ENCODE measurements at places on chromosomes 5 and 9.

- DNase-seq = no peak
Measured at GRCh38 chr9:129525656-129526196, 95.2 kb downstream of the C9orf50 start.

- DNase-seq = no peak
Measured at GRCh38 chr5:96870094-96871026, 5.9 kb upstream of the ERAP2 start.

DNA sequence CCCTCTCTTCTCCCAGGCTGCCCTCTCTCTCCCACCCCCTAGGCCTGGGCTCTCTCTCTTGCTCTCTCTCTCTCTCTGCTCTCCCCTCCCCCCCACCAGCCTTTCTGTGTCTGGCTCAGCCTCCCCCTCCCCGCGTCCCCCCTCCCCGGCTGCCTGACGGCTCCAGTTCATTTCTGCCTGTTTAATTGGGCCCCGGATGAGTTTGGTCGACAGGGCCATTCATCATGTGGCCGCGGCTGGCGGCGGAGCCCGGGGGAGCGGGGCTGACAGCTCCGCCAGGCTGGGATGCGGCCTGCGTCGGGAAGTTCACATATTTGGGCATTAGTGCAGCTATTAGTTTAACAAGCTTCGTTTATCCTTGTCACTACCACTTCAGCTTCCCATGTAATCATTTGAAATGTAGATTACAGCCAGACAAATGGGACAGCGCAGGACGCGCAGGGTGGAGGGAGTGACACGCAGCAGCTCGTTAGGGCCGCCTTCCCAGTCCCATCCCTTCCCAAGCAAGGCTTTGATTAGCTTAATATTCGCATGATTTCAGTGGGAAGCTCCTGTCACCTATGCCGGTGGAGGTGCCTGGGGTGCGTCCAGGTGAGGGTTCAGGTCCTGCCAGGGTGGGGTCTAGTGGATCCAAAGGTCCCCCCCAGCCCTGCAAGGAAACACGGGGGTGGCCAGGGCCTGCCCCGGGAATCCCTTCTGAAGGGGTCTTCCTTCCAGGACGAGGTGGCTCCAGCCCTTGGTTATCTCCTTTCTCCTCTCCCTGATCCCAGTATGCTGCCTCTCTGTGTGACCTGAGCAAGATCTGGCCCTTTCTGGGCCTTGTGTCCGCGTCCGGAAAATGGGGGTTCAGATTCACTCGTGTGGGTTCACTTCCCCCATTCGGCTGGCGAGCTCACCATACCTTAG lies 214.8 kb downstream of the PAX5 start:
- no peak for DNase-seq

DNA sequence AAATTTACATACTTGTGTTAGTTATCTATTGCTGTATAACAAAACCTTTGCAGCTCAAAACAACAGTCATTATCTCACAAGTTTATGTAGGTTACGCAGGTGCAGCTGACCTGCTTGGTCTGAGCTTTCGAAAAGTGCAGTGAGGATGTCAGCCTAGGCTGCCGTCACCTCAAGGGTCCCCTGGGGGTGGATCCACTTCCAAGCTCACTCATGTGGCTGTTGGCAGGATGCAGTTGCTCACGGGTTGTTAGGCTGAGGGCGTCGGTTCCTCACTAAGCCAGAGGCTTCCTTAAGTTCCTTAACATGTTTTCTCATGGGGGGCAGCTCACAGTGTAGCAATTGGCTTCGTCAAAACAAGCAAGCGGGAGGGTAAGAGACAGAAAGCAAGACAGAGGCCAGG lies 139.8 kb downstream of the DOCK8 start:
- no peak for DNase-seq

DNA sequence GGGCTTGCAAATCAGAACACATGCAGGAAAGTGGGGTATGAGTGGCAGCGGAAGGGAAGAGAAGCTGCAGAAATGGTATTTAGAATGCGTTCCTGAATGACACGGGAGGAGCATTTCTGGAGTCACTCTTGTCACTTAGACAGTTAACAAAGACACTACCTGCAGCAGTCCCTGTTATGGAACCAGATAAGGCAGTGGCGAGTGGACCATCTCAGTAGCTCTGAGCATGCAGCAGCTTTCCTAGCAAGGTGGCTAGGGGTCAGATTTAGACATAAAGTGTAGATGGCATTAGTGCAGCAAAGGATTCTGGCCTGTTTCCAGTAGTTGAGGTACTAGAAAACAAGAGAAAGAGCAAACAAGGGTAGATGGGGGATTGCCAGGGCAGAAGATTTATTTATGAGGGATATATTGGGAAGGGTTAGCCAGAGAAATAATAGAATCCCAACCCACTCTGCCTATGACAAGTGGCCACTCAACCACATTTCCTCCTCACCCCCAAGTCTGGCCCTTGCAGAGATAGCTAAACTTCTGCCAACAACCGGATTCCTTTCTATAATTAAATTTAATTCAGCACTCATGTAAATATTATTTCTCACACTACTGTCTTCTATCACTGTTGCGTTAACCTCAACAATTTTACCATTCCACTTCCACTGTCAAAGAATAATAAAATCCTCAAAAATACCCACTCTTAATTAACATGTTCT lies 201.6 kb downstream of the DCP2 start:
- DNase-seq = no peak

GRCh38 chr9:123912167-123912897 lies 17.6 kb downstream of the DENND1A start:
- DNase-seq = no peak

GRCh38 chr5:81626524-81626923 lies 124.4 kb downstream of the SSBP2 start:
- DNase-seq = no peak

DNA sequence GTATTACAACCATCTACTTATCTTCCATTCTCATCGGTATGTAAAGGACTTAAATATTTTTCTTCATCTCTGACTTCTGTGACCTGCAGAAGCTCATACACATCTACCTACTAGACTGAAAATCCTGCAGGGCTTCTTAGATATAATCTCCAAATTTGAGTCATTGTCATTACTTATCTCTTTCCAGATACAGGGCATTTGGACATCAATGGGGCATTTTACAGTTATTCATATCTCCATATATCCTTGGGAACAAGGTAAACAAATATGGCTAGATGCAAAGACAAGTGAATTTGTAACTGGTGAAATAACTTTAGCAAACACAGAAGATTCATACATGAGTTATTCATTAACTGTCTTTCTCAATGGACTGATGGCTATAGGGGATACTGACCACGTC lies 37.7 kb upstream of the IL7R start:
- no peak for DNase-seq

DNA sequence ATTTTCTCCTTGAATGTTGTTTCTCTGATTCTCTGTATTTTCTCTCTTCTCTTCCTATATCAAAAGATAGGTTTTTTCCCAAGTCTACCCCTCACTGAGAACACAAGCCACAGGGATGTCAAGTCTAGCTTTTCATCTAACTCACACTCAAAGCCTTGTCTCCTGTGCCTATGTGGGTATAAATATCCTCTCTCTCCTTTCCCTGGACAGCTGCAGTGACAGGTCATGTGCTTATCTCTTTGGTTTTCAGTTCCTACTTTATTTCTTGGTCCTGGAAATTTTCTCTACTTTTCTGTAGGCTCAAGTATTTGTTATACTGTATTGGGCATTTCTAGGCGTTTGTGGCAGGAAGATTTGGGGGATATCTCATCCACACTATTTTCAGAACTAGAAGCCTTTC lies 182.4 kb upstream of the MVB12B start:
- no peak for DNase-seq

GRCh38 chr9:70444904-70445303 lies 30.4 kb upstream of the KLF9 start:
- no peak for DNase-seq

- no peak for DNase-seq
Measured at GRCh38 chr5:55905251-55905650, 54.1 kb downstream of the IL31RA start.

- DNase-seq = no peak
Measured at GRCh38 chr5:149298842-149299404, 27.3 kb downstream of the AFAP1L1 start.

GRCh38 chr9:86458191-86458855 lies 104.1 kb upstream of the TUT7 start:
- no peak for DNase-seq

DNA sequence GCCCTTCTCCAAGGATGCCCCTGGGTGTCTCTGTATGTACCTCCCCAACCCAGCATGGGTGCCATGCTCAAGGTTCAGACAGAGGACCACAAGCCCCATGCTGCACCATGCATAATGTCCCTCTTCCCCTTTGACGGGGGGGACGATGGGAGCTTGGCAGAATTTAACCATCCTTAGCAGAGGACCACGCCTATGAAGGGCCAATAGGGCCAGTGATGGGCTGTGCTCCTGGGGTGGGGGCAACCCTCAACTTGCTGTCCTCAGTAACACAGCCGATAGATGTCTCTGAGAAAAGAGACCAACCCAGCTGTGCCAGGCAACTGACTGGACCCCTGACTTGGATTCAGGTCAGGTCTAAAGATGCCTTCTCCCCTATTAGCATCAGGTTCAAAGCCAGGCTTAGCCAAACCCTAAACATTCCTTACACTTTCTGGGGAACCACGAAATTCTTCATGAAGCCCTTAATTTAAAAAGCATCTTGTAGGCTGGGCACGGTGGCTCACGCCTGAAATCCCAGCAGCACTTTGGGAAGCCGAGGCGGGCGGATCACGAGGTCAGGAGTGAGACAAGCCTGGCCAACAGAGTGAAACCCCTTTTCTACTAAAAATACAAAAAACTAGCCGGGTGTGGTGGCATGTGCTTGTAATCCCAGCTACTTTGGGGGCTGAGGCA lies 20.7 kb upstream of the JADE2 start:
- no peak for DNase-seq

- DNase-seq = no peak
Measured at GRCh38 chr5:55303238-55303690, 4.2 kb downstream of the DHX29 start.

DNA sequence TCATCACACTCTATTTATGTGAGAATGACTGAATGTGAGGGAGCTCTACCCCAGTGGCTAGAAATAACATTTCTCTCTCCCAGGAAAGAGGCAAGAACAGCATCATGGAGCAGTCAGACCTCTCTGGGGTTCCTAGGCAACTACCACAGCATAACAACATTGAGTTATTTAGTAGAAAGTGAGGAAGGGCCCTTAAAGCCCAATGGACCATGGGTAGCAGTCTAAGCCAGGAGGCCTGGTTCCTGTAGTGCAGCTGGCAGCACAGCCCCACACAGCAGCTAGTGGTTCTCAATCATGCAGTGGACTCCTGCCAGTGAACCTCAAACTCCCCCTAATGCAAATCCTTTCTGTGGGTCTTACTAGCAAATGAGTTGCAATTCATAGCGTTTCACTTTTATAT lies 55.3 kb downstream of the SPEF2 start:
- DNase-seq = no peak

DNA sequence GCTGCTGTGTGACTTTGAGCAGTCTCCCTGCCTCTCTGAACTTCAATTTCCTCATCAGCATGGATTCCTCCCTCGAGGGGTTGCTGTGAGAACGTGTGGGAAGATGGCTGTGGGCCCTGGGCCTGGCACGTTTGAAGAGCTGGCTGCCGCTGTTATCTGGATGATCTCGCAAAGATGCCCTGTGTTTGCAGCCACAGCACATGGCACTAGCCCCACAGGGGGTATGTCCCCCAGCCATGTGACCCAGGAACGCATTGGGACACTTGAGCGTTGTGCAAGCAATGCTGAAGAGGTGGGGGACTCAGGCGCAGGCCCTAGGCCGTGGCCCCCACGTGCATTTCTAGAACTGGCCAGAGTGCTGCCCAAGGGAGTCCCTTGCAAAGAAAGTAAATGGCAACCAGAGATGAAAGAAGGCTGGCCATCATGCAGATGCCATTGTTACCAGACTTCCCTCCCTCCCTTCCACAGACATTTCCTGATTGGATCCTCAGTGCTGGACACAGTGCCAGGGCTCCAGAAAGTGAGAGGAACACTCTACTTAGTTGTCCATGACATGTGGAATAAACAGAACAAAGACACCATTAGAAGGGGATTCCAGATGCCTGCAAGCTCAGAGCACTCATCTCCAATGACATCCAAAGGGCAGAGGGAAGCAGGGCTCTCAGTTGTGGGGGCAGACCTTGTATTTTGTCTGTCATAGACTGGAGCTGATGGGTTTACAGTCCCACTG lies 65.1 kb upstream of the NEURL1B start:
- no peak for DNase-seq

DNA sequence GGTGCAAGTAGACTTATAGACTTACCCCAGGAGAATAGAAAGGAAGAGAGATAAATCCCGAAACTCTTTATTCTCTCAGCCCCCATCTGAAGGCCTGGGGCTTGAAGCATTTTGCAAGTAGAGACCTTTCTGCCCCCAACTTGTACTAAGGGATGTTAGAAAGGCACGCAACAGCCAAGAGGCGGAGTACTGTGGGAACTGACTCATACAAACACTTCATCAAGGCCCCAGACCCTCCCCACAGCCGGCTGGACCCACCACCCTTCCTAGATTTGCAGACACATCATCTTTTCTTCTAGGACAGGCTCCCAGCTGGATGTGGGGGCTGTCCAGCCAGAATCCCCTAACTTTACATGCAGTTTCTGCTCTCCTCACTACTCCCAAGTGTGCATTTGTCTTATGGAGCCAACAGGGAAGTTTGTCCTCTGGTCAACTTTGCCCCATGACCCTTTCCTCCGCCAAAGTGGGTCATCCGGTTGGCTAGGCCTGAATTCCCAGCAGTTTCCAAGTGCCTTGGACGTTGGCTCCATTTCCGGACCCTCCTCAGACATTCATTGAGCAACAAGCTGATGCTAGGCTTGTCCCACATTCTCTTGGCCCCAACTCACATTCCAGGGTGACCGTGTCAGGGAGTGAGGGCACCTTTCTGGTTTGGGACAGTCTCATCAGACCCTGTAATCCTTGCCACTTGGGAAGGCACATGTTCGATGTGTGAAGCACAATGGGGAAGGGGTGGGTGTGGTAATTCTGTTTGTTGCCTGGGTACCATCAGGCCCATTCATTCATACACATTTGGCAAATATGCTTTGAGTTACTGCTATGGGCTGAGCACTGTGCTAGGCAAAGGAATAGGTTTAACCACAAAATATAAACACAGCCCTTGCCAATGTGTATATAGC lies 64.6 kb downstream of the ABLIM3 start:
- no peak for DNase-seq

DNA sequence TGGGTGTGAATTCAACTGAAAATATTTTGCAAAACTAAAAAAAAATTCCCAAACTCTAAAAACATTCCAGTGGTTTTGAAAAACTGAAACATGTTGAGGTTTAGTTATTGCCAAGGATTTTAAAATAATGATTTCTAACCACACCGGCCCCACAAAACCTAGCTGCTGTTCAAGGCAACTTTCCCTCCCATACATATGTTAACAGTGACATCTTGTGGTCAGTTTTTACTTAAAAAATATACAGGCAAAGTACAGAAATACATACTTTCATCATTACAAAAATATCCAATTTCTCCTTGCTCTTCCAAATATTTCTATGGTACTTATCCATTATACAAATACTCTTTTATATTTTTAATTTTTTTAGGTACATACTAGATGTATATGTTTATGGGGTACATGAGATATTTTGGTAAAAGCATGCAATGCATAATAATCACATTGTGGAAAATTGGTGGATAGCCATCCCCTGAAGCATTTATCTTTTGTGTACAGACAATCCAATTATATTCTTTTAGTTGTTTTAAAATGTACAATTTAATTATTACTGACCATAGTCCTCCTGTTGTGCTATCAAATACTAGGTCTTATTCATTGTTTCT lies 34.4 kb upstream of the MRPS30 start:
- DNase-seq = no peak

Data from stimulated activated CD8-positive, alpha-beta memory T cell treated with anti-CD3 and anti-CD28 coated beads, Interleukin-4, amount 100 ng/mL, for 4 hours (primary cell).